ENCODE measurements at places on chromosomes 5 and 9.
A peak's percentile ranks its signal among the peaks of the same experiment; 100 is the strongest.

DNA sequence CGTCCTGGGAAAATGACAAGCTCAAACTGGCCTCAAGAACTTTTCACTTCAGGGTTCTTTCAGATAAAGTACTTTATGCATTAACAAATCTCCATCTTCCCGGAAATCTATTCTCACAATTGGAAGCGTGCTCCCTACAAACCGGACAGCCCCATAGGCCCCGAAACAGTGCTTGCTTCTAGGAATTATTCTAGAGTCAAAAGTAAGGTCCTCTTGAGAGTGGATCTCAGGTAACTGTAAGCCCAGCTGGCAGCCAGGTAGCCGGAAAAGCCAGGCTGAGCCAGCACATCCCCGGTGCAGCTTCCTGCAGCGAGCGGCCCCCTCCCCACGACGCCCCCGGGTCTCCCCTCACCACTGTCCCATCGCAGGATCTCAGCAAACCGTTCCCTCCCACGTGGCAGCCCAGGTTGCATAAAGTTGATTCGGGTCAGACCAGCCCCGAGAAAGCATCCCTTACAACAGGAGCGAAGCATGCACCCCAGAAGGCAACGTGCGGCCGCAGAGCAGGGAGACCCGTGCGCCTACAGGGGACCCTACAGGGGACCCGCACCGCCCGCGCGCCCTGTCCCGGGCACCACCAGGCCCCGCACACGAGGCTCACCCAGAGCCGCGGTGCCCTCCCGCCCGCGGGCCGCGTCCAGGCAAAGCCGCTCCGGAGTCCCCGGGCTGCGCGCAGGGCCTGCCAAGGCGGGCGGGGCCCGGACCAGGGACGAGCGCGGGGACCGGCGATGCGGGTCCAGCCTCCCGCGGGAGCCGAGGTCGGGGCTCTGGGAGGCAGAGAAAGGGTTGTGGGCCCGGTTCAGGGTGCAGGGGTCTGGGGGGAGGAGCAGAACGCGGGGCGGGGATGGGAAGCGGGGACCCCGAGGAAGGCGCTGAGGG lies 920 bp downstream of the LPCAT1 start:
- DNase-seq = peak; percentile 34

DNA sequence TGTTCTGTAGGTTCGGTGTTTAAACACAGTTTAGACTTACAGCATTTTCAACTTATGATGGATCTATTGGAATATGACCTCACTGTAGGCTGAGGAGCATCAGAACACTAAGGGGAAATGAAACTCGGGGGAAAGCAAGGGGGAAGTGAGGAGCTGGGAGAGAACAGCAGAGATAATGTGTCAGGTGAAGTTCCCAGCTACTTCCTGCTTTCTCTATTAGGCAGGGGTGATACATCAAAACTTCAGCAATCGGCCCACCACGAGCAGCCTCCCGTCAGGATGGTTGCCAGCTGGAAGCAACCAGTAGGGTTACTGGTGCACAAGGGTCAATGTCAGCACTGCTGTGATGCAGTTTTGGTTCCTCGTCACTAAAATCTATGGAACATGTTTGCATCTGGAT lies 34.3 kb downstream of the FAT2 start:
- DNase-seq = no peak

DNA sequence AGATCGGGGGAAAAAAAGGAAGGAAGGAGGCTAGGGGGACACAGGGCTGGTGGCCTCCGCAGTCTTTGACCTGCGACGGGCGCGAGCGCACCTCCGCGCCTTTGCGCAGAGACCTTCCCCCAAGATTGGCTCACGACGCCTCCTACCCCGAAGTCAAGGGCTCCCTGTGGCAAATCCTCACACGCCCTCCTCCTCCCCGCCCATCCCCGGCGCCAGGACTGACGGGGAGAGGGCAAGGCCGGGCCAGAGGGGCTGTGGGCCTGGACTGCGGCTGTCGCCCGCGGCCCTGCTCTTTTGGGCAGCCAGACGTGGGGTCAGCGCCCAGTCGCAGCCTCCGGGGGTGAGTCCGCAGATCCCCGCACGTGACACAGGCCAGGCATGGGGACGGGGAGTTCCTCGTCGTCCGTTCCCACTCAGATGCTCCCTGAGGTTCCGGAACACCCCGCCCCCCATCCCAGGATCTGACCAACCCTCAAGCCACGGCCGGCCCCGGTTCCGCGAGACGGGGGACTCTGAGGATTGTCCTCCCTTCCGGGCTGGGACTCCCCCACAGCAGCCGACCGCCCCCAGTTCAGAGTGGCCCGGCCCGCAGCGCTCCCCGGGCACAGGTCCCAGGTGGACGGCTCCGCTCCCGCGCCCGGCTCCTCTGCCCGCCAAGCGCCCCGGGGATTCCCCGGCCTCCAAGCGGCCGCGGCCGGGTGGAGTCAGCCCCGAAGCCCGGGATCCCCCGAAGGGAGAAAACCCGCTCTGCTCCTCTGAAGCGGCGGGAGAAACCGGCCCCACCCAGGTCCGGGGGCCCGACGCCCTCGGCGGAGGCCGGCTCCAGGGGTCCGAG lies 543 bp upstream of the ANKRD33B start:
- no peak for DNase-seq

DNA sequence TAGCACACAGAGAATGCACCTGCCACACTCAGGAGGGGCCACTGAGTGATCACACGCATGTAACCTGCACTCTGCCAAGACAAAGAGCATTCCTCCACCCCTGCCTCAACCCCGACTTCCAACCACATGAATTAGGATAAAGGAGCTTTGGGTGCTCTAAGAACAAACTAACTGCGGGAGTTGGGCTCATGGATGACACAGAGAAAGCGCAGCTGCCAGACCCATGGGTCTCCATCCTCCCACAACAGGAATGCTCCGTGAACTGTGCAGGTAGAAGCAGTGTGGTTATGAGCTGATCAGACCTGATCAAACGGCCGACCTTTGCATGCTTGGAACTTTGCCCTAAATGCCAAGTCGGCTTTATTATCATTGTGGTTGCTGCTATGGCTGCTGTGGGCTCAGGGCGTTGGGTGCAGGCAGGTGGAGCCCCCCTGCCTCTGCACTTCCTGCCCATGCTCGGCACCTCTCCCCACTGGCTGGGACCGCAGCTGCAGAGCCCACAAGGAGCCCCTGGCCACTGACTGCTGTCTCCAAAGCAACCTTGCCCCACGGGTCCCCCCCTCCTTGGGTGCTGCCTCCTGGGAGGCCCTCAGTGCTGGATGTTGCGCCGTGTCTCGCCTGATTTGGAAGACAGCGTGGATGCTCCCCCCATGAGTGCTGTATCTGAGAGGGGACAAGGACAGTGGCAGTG lies 2.6 kb upstream of the SLC6A3 start:
- DNase-seq = peak; percentile 78

DNA sequence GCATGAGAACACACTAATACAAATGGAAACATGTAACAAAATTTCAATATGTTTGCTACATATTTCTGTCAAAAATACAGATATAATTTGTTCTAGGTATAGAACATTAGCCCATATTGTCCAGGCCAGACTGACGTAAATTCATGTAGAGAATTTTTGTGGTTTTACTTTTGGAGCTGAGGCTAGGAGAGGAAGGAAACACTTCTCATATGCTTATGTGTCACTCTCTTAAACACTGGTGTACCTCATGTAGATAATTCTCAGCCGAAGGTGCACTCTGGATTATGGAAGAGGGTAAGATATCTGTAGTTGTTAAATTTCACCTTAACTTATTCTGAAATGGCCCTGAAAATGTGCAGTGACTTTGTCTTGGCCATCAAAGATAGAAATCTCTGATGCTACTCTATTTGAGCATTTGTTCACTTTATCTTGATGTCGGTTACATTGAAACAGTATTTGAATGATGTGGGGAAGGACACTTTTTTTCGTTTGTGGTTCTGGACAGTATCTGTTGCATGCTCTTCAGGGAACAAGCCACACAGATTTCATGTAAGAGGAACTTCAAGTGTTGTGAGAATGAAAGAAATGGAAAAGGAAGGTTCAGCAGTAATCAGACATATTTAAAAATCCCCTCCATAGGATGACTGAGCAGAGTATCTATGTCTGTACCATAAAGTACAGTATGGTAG lies 202.7 kb downstream of the SPATA31D1 start:
- no peak for DNase-seq

GRCh38 chr5:110361471-110361870 lies 365.0 kb downstream of the TMEM232 start:
- DNase-seq = no peak

GRCh38 chr5:65819905-65820240 lies 97.9 kb downstream of the NLN start:
- DNase-seq = no peak

GRCh38 chr9:19479874-19480273 lies 71.1 kb downstream of the ACER2 start:
- DNase-seq = no peak

DNA sequence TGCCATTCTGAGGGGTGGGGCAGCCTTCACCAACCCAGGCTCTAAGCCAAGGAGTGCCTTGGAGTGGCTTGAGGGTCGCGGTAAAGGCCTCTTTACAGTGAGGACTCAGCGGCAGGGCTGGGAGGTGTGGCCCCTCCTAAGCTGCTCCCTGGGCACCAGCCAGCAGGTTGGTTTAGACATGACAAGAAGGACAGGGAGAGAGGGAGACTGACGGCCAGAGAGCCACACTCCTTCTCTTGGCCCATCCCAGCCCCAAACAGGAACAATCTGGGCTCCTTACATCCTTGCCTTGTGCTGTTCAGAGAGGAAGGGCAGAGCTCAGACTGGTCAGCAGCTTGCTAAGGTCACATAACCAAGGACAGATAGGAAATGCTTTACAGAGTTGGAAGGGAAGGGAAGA lies 94.5 kb downstream of the LMX1B start:
- no peak for DNase-seq

DNA sequence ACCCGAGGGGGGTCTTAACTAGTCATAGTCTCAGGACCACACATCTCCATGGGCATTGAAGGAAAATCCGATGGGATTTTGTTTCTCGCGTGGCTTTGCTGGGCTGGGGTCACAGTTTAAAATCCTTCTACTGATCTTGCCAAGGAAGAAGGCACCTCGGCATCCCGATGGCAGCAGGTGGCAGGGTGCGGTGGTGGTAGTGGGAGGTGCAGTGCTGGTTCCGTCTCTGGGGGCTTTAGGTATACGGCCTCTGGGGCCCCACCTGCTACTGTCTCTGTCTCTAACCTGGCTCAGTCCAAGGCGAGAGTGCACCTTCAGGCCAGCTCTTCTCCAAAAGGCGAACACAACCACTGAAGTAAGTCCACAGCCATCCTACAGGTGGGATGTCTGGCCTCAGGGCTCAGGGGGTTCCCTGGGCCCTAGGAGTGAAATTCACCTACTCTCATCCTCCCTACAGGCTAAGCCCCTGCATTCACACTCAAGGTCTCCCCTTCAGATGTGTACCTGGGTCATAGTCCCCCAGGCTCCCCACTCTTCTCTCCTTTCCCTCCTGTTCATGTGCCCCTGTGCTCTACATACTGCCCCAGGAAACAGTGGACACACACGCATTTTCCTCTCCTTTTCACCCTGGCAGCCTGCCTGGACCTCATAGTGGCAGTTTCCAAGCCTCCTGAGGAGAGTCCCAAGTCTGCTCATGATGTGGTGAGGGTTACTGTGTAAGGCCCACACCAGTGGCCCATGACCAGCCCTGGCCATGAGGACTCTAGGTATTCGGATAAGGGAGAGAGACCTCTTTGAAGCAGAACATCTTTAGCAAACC lies 736 bp upstream of the FCN2 start:
- no peak for DNase-seq

- no peak for DNase-seq
Measured at GRCh38 chr9:123468541-123468940, 112.5 kb downstream of the CRB2 start.

DNA sequence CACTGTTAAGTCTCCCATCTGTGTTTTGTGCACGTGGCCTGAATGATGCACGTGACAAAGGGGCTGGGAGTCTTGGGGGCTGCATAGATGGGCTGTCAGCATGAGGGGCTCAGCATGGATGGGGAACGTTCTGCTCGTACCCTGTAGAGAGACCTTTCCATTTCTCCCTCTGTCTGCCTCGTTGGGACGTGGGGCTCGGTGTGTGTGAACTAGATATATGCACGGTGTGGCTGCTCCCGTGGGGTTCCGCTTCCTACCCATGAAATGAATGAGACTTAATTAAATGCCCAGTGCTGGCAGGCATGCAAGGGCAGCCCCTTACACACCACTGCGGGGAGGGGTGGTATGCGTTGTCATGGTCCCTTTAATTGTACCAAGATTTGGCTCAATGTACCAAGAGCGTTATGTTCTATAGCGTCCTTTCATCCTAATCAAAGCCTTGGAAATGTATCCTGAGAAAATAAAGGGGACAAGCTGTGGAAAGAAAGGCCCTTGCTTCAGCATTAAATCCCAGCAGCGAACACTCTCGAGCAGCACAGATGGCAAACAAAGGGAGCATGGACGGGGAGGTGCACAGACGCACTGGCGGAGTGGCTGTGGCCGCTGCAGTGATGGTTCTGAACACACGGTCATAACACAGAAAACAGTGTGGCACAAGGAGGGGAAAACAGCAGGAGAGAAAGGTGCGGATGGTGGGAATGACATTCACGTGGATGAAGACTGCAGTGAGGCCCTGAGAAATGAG lies 66.8 kb downstream of the RASGEF1C start:
- DNase-seq = no peak

GRCh38 chr5:149005077-149005892 lies 57.6 kb downstream of the SH3TC2 start:
- no peak for DNase-seq

DNA sequence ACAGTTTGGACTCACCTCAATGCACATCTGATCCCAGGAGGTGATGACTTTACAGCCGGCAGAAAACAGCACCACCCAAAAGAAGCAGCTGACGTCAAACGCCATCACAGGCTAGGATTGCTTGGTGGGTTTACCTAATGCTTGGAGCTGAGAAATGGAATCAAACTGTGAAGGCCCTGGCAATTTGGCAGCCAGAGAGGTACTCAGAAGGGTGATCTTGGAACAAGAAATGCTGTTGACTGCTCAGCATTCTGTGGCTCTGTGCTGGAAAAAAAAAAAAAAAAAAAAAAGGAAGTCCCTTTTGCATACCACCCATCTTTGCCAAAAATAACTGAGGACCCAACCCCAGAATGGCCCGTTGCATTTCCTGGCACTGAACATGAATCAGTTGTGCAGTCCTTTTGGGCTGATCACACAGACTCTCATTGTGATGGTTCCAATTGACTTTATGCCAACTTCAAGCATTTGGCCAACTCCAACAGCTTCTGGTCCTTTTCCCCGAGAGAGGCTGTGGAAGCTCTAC lies at the start of gene CD180:
Gene CD180 (minus strand): TSS at position 263 of the 523 bp plus-strand sequence. CDS start 158 bp downstream, at position 105.
- DNase-seq = no peak

DNA sequence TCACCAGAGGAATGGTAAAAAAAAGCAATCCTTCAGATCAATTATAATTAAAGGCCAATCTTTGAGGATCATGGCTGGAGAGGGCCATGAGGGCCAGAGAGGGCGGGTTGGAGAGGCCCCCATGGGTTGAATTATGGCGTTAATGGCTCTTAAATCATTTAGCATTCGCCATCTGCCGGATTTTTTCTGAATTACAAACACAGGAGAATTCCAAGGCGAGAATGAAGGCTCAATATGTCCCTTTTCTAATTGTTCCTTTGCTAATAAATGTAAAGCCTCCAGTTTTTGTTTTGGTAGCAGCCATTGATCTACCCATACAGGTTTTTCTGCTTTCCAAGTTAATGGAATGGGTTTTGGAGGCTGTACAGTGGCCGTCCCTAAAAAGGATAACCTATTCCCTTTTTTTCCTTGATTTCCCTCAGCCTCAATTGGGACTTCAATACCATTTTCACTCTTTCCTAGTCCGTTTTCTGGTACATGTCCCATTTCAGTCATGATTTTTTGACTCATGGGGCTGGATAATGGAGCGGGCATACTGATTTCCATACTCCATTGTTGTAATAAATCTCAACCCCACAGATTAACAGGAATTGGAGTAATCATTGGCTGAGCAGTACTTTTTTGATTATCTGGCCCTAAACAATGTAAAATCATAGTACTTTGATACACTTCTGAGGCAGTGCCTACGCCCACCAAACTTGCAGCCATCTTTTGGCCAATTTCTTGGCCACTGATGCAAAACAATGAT lies 6.7 kb upstream of the TMEM141 start:
- peak; percentile 69 for DNase-seq
